ENCODE measurements at places on chromosomes 11 and 22.

DNA sequence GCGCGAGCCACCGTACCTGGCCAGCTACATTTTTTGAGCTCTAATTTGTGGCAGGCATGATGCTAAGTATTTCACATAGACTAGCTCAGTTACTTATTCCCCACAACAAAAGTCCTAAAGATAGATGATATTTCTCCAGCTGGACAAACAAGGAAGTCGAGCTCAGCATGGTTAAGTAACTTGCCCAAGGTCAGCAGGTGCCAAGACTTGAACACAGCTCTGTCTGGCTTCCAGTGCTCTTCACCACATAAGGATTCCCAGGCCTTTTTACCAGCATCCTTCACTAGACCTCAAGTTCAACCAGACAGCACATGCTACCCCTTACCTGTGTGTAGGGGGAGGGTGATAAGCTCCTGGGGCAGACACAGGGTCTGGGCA is 177.3 kb upstream of the NCAM1 start:
- DNase-seq, result no peak

- peak; percentile 18 for DNase-seq
Measured at GRCh38 chr11:112025707-112026106, 499 bp downstream of the DLAT start.

- DNase-seq, result no peak
Measured at GRCh38 chr22:33908171-33909074, 11.9 kb downstream of the LARGE1 start.

DNA sequence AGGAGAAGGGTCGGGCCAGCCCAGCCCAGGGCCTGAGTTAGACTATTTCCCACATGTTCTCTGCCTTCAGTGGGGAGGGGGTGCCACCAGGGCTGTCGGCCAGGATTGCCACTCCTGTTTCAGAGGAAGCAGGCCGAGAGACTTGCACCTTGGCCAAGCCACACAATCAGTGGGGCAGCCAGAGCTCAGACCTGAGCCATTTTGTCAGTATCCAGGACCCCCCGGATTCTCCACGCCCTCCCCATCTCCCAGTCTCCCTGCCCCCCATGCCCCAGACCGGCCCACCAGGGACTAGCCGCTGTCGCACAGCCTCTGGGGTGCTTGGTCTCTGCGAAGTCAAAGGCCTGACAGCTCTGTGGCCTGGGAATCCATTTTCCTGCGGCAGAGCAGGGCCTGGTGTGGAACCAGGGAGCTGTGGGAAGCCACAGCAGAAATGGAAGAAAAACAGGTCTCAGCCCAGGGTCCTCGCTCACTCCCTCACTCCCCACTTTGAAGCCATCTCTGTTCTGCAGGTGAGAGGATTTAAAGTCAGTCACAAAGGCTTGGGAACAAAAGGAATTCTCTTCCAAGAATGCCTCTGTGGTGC is 25.5 kb upstream of the MGAT3 start:
- no peak for DNase-seq

GRCh38 chr11:126408901-126409619 is 53.6 kb downstream of the ST3GAL4 start:
- DNase-seq, result no peak

DNA sequence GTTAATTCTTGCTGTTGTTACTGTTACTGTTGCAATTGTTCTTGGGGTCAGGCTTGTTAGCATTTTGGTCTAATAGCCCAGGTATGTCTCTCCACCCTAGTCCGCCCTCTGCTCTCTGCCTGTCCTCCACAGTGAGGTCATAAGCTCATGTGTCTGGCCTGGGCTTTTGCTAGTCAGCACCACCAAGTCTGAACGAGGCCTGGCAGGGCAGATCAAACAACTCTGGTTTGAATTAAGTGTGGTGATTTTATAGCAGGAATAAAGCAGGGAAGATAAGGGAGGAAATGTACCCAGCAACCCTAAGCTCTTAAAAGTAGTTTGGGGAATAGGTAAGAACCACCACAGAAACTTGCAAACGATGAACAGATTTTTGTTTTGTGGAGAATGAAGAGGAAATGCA is 98.7 kb downstream of the ABTB2 start:
- no peak for DNase-seq

DNA sequence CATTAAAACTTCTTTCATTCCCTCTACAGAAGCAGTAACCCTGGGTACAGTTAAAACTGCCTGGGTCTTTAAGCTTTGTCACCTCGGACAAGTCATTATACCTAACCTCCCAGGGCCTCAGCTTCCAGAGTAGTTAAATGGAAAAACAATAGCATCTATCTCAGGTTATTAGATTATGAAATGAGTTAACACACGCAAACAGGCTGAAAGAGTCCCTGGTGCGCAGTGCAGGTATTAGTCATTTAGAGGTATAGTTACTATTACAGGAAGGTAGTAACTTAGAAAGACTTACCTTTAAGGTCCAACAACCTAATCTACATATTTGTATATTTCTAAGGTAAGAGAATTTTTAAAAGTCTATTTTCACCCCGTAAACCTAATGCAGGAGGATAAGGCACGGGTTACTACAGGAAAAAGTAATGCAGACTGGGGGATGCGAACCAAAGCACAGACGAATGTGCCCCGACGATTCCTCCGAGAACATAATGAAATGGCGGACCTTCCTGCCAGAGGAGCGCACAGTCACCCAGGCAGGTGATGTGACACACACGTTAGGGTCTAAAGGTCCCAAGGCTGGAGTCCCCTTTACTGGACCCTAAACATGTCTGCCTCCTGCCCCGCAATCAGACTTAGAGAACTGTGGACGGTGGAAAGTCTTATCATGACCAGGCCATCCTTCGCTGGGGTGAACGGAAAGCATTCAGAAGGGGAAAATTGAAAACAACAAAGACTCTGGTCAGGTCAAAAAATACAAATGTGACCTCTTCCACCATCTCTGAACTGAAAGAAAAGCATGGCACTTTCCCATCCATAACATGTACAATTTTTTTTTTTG is 1.3 kb downstream of the NAP1L4 start:
- no peak for DNase-seq

GRCh38 chr22:28015676-28016601 is 96.9 kb upstream of the PITPNB start:
- DNase-seq, result no peak

DNA sequence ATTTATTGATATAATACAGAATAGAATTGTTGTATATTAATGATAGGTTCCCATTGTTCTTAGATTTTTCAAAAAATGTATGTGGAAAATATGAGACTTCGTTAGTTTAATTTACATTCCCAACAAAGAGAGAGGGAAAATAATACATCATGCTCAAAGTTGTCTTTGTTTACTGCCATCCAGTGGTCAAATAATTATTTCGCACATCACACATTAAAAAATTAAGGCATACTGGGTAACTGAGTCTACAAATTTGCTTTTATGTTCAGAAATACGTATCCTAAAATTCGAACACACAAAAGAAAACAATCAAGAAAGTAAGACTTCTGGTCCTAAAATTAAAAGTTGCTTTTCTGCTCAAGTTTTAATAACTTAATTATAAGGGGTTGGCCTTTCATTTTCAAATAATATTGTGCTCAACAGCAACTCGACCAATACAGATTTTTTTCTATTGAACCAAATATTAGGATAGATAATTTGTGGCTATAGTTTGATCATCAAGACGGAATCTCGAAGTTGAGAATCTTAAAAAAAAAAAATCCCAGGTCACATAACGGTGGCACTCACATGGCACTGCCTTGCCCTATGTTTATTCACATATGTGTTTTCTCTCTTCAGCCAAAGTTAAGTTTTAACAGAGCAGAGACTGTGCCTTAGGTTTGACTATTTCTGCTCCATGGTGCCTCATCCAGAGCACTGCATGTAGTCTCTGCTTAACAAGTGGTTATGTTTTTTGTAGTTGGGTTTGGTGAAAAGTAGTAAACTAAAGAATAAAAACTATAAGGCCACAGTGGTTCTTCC is 12.3 kb downstream of the PDGFD start:
- DNase-seq, result no peak

DNA sequence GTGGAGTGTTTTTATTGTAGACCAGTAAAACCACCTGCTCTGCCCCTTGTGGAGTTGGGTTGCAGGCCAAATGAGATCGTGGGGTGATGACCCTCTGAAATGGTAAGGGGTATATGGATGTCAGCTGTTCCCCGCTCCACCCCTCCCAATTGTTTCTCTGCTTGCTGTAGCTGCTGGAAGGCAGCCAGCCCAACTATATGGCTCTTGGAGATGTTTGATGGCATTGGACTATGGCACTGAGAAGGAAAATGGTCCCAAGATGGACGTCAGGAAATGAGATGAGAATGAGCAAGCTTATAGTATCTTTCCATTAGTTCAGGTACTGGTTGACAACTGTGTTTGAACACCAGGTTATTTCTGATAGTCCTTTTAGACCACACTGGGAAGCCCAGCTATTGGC is 94.8 kb upstream of the SORL1-AS1 start:
- no peak for DNase-seq

DNA sequence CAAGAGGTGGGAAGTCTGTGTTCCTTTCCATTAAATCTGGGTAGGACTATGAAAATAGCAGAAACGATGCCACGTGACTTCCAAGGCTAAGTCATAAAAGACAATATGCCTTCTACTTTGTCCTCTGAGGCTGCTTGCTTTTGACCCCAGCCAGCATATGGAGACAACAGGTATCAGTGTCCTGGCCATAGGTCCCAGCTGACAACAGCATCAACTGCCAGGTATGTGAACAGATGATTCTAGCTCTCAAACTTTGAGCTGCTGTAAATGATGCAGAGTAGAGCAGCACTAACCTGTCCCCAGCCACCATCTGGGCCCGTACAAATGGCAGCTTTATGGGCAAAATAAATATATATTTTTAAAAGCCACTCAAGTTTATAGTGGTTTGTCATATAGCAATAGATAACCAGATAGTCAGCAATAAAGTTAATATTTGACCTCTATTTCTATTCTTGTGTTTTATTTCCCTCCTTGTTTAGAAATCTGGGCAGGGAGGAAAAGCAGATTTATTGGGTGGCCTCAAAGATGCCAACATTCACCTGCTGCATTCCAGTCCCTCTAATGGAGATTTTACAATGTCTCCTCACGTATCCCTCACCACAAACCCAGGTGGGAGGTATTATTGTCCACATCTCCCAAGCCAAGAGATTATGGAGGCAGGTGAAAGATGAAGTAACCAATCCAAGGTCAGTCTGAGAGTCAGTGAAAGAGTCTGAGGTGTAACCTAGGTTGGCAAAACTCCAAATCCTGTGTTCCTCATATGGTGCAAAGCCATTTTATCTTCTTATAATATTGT is 209.6 kb upstream of the LARGE1 start:
- no peak for DNase-seq

GRCh38 chr11:134612140-134613030 is 200.3 kb upstream of the B3GAT1 start:
- DNase-seq, result no peak

GRCh38 chr22:26276529-26277160 is 107.4 kb downstream of the SEZ6L start:
- no peak for DNase-seq

- DNase-seq, result no peak
Measured at GRCh38 chr22:25696763-25697162, 45.2 kb upstream of the MYO18B start.

- no peak for DNase-seq
Measured at GRCh38 chr22:20140107-20140445, 8.5 kb downstream of the ZDHHC8 start.

GRCh38 chr22:29331213-29331612 is 15.7 kb upstream of the RASL10A start:
- DNase-seq, result no peak

DNA sequence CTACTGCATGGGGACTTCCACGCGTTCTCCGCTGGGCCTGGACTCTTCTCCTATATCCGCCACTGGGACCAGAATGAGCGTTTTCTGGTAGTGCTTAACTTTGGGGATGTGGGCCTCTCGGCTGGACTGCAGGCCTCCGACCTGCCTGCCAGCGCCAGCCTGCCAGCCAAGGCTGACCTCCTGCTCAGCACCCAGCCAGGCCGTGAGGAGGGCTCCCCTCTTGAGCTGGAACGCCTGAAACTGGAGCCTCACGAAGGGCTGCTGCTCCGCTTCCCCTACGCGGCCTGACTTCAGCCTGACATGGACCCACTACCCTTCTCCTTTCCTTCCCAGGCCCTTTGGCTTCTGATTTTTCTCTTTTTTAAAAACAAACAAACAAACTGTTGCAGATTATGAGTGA is 7.7 kb downstream of the SLC3A2 start:
- no peak for DNase-seq

- no peak for DNase-seq
Measured at GRCh38 chr11:5178046-5178837, 22.2 kb downstream of the OR51V1 start.

DNA sequence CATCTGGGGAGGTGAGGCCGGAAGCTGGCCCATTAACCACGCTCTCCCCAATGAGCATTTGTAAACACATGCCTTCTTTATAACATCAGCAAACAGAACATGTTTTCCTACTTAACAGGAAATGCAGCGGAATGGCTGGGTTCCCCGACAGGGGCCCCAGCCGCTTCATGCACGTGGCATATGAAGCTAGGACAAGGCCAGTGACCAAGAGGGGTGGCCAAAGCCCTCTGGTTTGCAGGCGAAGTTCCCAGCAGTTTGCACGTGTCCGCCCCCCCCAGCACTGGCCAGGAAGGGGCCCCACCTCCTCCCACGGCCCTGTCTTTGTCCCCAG is 38.7 kb upstream of the LINC01488 start:
- no peak for DNase-seq

- DNase-seq, result no peak
Measured at GRCh38 chr11:86931548-86932258, 23.5 kb downstream of the FZD4 start.

DNA sequence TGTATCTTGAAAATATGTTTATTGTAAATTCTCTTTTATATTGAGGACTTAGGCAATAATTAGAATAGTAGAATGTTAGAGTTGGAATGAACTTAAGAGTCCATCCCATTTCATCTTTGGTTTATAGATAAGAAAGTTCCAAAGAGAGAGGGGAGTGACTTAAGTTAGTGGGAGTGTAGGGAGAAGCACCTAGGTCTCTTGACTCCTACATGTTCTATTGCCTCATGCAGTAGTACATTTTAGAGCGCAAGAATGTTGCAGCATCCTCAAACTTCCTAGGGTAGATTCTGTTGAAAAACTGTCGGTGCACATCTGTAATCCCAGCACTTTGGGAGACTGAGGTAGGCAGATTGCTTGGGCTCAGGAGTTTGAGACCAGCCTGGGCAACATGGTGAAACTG is 8.7 kb downstream of the RRM1 start:
- no peak for DNase-seq

DNA sequence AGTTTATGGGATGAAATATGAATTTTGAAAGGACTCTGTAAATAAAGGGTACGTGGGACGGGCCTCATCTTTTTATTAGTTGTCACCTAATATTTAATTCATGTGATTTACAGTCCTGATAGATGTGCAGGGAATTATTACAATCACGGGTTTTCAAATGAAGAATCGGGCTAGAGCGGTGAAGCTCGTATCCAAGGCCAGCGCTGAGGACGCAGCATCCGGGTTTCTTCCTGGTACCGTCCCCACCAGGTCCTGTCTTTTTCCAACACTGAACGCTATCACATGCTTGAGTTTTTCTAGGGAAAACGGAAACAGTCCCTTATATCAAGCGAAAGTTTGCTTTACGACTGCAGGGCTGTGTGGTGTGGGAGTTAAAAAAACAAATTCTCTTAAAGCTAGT is 787 bp downstream of the SMDT1 start:
- no peak for DNase-seq
